ENCODE measurements at places on chromosomes 7 and 10.

DNA sequence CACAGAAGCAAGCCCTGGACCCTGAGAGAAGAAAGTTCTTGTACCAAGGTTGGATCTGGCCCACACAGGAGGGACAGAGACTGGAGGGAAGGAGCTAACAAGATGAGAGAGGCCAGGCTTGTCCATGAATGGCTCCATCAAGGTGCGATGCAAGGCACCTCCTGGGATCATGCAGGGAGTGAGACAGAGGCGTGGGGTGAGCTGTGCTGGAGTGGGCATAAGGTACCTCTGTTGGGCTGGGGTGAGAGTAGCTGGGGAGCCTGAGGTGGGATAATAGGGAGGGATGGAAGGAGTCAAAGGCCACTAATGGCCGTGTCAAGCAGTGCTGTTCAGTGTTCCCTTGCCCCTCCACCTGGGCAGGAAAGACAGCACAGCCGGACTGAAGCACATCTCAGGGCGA, 9.9 kb downstream of the TMEM72 start:
- no peak for DNase-seq

- no peak for DNase-seq
Measured at GRCh38 chr7:73449422-73449821, 15.8 kb downstream of the FZD9 start.

GRCh38 chr7:107666790-107667189, 6.2 kb downstream of the SLC26A4 start:
- no peak for DNase-seq

DNA sequence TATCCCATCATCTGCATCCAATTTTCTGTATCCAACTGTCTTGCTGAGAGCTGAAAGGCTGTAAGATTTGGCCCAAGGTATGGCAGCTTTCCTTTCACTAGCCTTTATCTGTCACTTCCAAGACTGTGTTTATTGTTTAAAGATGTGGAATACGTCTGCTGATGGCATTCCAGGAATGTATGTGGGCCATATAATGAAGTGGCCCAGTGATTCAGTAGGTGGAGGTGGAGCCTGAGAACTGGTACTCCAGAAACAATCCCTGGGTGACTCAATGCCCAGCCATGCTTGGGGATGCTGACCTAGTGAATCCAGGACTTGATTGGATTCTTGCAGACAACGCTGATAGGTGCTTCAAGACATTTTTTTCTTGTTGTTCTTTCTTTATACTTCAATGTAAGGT, 13.5 kb downstream of the NEUROD6 start:
- no peak for DNase-seq

DNA sequence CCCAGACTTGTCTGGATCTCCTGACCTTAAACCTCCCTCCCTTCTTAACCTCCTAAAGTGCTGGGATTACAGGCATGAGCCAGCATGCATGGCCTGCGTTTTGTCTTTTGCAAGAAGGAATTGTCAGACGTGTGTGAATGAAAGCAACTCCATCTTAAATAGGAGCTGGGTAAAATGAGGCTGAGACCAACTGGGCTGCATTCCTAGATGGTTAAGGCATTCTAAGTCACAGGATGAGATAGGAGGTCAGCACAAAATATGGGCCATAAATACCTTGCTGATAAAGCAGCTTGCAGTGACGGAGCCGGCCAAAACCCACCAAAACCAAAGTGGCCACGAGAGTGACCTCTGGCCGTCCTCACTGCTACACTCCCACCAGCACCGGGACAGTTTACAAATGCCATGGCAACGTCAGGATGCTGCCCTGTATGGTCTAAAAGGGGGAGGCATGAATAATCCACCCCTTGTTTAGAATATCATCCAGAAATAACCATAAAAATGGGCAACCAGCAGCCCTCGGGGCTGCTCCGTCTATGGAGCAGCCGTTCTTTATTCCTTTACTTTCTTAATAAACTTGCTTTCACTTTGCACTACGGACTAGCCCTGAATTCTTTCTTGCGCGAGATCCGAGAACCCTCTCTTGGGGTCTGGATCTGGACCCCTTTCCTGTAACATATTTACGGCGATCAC, 41.2 kb upstream of the SDK1 start:
- DNase-seq = no peak

DNA sequence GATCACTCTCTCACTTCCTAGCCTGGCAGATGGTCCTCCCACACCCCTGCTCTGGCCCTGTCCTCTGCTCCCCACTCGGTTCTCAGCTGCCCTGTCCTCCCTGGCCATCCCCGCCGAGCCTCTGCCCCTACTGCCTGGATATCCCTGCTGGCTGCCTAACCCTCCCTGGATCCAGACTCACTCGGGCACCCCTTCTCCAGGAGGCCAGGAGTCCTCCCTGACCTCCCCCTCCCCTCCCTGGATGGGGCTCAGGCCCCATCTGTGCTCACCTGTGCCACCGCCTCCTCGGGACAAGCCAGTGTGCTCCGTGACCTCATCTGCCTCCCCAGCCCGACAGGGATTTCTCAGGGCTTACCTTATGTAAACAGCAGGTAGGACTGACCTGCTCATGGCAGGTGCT, 406.1 kb downstream of the TCERG1L start:
- DNase-seq = no peak

- no peak for DNase-seq
Measured at GRCh38 chr7:27251136-27251651, 8.6 kb downstream of the EVX1 start.

DNA sequence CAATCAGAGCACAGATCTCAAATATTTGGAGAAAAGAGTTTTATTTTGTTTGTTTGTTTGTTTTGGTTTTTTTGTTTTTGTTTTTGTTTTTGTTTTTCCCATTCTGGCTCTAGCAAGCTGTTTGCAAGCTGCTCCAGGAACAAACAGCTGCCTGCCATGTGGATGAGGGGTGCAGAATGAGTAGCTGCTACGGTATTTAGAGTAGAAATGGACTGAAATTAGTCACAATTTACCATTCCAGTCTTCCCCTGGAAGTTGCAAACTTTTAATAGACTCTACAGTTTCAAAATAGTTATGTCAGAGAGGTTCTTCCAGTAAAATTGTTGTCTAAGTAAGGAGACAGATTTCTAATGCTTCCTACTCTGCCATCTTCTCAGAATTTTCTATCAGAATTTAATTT, 27.1 kb upstream of the TAS2R16 start:
- DNase-seq = no peak

DNA sequence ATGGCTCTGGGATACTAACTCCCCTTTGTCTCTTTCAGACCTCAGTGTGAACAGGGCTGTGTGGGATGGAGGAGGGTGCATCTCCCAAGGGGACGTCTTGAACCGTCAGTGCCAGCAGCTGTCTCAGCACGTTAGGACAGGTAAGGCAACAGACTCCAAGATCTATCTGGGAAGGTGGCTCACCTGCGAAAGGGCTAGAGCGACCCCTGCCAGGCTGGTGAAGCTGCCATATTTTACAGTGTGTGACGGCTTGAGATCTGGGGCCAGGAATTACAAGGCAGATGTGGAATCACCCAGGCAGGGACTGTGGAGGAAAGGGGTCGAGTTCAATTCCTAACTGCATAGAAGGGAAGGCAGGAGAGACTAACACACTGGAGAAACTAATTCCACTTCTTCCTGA, 11.2 kb downstream of the MUC17 start:
- DNase-seq = no peak

GRCh38 chr10:8438603-8439002, 384.1 kb downstream of the GATA3 start:
- DNase-seq = no peak

- DNase-seq = no peak
Measured at GRCh38 chr10:126122881-126123280, 226.5 kb downstream of the FANK1 start.

GRCh38 chr10:95835911-95836310, 71.9 kb upstream of the CC2D2B start:
- DNase-seq = no peak

- DNase-seq = peak; percentile 46
Measured at GRCh38 chr7:150378115-150378852, 846 bp upstream of the ZNF775 start.

DNA sequence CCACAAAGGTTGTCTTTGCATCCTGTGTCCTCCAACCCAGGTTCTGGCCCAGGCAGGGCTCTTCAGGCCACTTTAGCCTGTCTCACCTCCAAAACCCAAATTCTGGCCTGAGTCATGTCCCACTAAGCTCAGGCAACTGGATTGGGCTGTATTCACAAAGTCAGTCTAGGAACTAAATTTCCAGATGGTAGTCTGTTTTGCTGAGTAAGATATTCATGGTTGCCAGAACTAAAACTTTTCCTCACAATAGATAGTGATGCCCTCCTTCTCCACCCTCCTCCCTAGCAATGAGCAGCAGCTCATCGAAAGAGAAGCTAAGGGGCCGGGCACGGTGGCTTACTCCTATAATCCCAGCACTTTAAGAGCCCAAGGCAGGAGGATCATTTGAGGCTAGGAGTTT, 2.9 kb upstream of the ZNF713 start:
- DNase-seq = no peak

DNA sequence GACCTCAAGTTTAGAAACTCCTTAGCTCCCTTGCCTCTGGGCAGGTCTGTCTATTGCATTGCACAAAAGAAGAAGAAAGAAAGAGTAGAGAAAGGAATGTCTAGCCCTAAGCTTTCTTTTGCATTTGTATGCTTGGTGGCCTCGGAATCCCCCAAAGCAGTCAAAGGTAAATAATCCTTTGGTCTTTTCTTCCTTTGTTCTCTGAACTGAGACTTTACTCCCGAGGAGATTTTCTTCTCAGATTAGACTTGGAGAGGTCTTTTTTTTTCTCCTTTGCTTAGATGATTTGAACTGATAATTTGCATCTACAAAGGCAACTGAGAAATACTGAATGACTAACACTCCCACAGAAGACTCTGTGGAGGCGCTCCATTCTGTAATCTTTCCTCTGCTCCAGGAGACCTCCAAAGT, 93.2 kb downstream of the AKR1D1 start:
- DNase-seq = no peak

- DNase-seq = no peak
Measured at GRCh38 chr7:136693166-136694119, 175.0 kb upstream of the CHRM2 start.

GRCh38 chr7:87148332-87148955, 3.8 kb upstream of the DMTF1 start:
- no peak for DNase-seq

DNA sequence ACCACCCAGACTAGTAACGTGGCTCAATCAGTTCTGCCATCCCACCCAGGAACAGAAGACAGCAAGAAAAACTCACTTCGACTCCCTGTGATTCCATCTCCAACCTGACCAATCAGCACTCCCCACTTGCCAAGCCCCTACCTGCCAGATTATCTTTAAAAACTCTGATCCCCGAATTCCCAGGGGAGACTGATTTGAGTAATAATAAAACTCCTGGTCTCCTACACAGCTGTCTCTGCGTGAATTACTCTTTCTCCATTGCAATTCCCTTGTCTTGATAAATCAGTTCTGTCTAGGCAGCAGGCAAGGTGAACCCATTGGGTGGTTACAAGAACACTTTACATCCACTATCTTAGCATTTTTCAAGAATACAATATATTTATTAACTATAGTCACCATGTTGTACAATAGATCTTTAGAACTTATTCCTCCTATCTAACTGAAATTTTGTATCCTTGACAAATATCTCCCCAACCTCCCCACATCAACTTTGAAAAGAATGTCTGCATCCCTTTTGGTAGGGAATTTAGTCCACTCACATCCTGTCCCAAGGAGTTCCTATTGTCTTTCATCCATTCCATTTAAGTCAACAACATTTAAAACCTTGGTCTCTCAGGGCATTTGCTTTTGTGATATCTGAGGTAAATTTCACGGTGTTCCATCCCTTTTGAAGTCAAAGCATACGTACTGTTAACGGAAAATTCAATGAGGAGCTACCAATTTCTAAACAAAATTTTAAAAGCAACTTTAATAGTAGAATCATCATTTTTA, 163.7 kb downstream of the MACC1 start:
- DNase-seq = no peak

DNA sequence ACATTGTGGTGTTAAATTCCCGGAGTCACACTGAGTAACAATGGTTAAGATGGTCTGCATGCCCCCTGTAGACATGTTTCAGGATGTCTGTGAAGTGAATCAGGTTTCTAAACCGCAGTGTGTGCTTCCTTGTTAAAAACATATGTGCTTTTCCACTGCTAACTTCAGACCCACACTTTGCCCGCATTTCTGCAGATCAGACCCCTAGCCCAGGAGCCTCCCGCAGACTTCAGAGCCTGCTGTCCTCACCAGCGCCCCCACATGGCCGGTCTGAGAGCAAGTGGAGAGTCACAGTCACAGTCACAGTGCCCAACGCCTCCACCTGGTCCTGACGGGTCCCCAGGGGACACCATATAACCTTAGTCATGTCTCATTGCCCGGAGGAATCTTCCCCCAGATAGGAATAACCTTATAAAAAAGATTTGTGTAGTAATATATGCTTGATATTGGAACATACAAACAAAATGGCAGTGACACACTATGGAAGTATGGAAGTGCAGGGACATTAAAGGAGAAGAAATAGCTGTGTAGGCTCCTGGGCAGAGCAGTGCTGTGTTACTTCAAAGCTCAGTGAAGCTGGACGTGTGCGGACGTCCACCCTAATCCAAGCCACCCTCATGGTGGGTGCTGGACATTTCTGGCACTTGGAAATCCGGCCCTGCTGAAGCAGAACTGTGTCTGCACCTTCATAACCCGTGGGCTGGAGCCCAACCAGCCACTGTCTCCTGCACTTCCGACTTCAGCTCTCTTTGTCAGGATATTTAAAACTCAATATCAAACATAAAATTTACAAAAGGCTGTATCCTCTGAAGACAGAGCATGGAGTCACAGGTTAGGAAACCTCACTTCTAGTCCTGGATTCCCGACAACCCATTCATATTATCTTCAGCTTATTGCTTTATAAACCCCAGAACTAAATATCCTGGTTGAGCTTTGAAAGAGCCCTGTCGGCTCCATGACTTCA, 29.0 kb downstream of the GSTO2 start:
- no peak for DNase-seq

DNA sequence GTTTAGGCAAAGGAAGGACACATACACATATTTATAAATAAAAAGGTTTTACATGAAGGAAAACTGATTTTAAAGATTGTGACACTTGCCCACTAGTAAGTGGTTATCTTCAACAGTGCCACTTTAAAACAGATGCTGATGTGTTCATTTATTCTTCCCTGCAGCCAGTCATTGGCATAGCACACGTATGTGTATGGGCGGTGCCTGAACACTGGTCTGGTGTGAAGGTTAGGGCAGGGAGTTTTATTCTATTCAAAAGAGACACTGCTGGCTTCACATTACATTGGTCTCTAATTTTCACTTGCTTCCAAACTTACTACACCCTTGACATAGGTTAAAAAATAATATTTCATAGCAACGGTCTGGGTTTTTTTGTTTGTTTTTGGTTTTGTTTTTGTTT, 57.9 kb downstream of the NOD1 start:
- no peak for DNase-seq

DNA sequence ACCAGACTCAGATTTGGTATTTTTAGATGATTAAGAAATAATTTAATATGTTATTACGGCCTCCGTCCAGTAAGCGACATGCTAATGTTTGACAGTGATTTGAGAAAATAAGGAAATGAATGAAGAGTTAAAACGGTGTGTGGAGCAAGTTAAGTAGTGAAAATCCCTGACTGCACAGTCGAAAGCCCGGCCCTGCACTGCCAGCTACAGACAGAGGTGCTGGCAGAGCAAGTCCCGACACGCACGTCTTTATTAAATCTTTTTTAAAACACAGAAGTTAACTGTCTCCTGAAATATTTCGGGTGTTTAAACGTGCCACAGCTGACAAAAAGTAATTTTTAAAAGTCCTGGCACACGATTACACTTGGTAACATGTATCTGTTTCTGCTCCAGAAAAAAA, 293.4 kb upstream of the RNF32 start:
- no peak for DNase-seq
